ENCODE measurements at places on chromosomes 11 and 22.

- DNase-seq = no peak
Observed at GRCh38 chr11:19428206-19429002, 187.7 kb upstream of the E2F8 start.

DNA sequence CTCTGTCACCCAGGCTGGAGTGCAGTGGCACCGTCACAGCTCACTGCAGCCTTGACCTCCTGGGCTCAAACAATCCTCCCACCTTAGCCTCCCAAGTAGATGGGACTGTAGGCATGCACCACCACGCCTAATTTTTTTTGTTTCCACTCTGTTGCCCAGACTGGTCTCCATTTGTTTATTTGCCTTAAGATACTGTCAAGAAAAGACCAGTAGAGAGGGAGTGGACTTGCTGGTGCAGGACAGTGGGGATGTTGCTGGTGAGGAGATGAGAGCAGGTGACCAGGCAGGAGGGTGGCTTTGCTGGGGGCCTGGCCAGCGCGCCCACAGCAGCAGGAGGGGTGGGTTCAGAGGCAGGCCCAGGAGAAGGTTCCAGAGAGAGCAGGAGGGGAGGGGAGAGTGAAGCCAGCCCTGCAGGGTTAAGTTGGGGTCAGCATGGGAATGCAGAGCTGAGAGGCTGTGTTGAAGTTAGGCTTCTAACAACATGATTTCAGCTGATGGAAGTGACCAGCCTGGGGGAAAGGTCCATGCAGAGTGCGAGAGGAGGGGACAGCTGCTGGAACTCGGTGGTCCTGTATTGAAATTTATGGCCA lies 35.8 kb downstream of the NADSYN1 start:
- no peak for DNase-seq

- no peak for DNase-seq
Observed at GRCh38 chr22:35919002-35919542, 109.6 kb downstream of the RBFOX2 start.

- no peak for DNase-seq
Observed at GRCh38 chr11:1373536-1374214, 16.1 kb upstream of the BRSK2 start.

DNA sequence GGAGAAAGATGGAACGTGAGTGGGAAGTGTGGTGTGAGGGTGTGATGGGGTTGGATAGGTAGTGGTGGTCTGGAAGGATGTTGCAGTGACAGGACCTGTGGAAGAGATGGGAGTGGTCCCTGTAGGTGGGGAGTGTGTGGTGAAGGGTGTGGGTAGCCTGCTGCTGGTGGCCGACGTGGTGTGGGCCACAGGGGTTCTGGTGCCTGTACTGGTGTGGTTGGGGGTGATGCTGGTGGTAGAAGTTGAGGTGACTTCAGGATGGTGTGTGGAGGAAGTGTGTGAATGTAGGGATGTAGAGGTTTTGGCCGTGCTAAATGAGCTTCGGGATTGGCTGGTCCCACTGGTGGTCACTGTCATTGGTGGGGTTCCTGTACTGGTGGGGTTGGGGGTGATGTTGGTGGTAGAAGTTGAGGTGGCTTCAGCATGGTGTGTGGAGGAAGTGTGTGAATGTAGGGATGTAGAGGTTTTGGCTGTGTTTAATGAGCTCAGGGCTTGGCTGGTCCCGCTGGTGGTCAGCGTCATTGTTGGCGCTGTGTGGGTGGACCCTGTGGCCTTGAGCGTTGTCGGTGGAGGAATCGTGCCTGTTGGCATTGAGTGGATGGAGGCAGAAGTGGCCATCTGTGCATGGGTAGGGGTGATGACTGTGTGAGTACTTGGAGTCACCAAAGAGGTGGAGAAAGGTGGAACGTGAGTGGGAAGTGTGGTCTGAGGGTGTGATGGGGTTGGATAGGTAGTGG lies 19.1 kb downstream of the MUC6 start:
- DNase-seq = no peak

- no peak for DNase-seq
Observed at GRCh38 chr11:44229098-44229497, 80.8 kb downstream of the ALX4 start.

- no peak for DNase-seq
Observed at GRCh38 chr11:128422576-128423370, 164.6 kb downstream of the ETS1 start.

GRCh38 chr11:124179310-124179709 lies 3.8 kb upstream of the OR10D3 start:
- DNase-seq = no peak

GRCh38 chr11:25408146-25408545 lies 911.3 kb downstream of the LUZP2 start:
- no peak for DNase-seq

Data from AG04449 (cell line).